ENCODE measurements at places on chromosomes 2 and 18. TPM values are rescaled to one million over a fixed set of nuclear protein-coding genes. Genes with fewer than 3 reads are reported as not detected.

DNA sequence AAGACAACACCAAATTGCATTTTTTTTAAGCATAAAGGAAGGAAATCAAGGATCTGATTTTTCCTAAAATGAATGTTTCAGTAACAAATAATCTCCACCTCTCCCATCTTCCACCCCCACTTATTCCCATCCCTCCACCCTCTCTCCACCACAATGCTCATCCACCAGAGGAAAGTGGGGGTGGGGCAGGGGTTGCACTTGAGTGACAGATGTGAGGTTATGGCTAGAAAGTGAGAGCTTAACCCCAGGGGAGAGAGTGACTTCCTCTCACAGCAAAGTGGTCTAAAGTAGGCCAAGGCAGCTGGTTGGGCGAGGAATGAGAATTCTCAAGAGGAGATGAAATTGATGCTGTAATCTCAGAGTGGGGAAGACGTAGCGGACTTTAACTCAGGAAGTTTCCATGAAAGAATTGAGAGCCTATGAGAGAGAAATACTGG, 104.7 kb downstream of the HNRNPLL start:
- DNase-seq, result no peak

The NYAP2 gene
- total RNA-seq, result 14.3 TPM

- DNase-seq, result no peak
Observed at GRCh38 chr2:238507836-238508235, 81.1 kb downstream of the ASB1 start.

The TANC1 gene
- 4.1 TPM for total RNA-seq

The GAL3ST2 gene
- 0.41 TPM for total RNA-seq

DNA sequence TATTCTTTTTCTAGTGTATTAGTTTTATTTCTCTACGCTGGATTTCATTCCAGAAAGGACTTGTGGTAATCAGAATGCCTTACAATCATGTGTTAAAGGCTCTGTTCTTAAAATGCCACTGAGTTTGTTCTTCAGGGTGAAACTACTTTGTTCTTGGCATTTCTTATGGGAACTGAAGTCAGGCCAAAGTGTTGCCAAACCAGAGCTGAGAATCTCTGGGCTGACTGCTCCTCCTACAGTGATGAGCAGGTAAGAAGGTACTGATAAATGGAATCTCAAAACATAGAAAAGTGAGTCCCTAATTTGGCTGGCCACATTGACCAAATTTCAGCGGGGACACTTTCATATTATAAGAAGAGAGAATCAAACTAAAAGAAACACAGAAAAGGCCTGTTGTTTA, 55.1 kb upstream of the ZNF397 start:
- DNase-seq, result no peak

- DNase-seq, result no peak
Observed at GRCh38 chr18:12421732-12422131, 14.0 kb downstream of the PRELID3A start.

- DNase-seq, result no peak
Observed at GRCh38 chr2:20803974-20804373, 18.9 kb downstream of the LDAH start.

DNA sequence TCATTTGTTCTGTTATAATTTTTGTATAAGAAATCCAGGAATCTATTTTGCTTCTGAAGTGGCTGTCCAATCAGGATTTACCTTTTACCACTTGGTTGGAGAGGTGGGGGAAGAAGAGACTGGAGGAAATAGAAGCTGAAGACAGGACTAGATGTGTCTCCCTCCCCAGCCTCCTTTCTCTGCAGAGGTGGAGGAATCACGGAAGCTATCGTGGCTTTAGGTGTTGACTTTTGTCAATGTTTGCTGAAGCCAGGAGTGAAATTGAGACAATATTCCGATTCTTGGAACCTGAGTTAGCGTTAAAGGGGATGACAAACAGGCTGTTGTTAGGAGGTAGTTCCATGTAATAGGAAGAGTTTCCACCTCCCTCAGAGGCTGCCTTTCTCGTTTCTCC, 43.5 kb downstream of the PDCL3 start:
- DNase-seq, result no peak

GRCh38 chr2:201860636-201861066, 54.3 kb downstream of the CDK15 start:
- DNase-seq, result peak; percentile 67

GRCh38 chr2:106205488-106205887, 11.4 kb upstream of the UXS1 start:
- no peak for DNase-seq

The TEX261 gene
- total RNA-seq, result 13.5 TPM

The IAH1 gene
- total RNA-seq, result 62.4 TPM

The IL36B gene
- total RNA-seq, result not detected

- DNase-seq, result no peak
Observed at GRCh38 chr18:48080546-48080945, 150.1 kb upstream of the SMAD2 start.
